NCI-H774 (cell line): ENCODE measurements at places on chromosomes 7 and 10.
A peak's percentile ranks its signal among the peaks of the same experiment; 100 is the strongest.

GRCh38 chr10:48627984-48628609, 23.2 kb upstream of the ARHGAP22 start:
- no peak for DNase-seq

GRCh38 chr7:6227294-6227846, 45.1 kb downstream of the CYTH3 start:
- DNase-seq = no peak

DNA sequence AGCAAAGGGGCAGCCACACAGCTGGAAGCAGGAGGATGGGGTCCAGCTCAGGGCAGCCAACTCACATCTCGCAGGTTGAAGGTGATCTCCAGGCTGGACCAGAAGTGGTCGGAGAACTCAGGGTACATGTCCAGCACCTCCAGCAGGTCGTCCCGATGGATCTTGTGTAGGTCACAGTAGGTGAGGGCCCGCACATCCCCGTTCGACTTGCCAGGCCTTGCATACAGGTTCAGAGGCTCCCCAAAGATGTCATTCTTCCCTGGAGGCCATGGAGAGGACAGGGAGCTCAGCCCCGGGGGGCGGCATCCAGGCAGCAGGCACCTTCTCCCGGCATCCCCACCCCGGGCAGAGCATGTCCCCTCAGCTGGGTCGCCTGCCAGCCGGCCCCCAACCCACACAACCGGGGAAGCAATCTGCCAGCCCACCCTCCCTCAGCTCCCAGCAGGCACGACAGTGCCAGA, 29.3 kb downstream of the KCNH2 start:
- DNase-seq = no peak

GRCh38 chr10:121409466-121410104, 188.7 kb downstream of the FGFR2 start:
- no peak for DNase-seq

DNA sequence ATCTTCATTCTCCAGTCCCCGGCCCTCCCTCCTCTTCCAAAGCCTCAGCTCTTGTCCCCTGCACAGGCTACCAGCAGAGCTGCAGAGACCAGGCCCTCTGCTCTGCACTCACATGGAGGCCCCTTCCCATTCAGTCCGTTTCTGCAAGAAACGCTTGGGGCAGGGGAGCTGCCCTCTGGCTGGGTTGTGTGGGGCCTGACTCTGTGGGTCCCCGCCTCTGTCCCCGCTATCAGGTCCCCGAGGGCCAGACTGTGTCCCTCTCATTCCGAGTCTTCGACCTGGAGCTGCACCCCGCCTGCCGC, 1.5 kb downstream of the PCOLCE start:
- no peak for DNase-seq

DNA sequence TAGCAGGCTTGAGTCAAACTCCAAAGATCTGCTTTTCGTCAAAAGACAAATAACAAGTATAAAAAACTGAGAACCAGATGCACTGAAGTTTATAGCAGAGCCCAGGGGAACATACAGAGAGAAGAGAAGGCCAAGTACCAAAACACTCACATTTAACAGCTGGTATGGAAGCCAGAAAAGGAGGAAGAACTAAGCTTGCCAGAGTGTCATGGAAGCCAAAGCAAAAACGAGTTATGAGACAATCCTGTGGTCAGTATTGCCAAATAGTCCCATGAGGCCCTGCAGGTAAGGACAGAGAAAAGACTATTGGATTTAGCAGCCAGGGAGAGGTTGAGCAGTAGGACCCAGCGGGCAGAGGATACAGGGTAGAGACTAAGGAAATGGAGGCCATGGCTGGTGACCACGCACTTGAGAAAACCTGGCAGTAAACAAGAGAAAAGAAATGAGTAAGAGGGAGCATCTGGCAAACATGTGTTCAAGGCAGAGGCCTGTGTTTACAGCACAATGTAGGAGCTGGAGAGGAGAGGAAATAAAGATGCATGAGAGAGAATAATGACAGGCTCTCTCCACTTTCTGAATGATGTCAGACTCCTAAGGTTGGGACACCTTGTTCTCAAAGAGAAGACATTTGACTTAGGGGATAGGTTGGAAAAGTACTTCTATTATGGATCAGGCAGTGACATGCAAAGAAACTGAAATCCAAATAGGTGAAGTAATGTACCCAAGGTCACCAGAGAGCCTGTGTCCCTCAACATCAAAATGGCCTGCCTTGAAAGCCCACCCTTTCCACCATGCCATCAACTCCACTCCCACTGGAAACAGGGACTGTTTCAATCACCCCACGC, 9.1 kb downstream of the CREB3L2 start:
- DNase-seq = peak; percentile 38

DNA sequence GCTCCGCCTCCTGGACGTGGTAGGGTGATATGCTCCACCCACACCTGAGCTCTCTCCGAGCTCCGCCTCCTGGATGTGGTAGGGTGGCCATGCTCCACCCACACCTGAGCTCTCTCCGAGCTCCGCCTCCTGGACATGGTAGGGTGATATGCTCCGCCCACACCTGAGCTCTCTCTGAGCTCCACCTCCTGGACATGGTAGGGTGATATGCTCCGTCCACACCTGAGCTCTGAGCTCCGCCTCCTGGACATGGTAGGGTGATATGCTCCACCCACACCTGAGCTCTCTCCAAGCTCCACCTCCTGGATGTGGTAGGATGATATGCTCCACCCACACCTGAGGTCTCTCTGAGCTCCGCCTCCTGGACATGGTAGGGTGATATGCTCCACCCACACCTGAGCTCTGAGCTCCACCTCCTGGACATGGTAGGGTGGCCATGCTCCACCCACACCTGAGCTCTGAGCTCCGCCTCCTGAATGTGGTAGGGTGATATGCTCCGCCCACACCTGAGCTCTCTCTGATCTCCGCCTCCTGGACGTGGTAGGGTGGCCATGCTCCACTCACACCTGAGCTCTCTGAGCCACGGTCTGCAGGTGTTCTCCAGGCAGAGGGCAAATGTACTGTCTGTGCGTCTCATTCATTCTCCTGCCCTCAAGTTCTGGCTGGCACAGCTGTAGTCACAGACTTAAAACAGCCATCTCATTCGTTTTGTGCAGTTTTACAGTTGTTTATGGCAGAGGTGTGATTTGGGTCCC, 252.4 kb downstream of the DIP2C start:
- peak; percentile 32 for DNase-seq

DNA sequence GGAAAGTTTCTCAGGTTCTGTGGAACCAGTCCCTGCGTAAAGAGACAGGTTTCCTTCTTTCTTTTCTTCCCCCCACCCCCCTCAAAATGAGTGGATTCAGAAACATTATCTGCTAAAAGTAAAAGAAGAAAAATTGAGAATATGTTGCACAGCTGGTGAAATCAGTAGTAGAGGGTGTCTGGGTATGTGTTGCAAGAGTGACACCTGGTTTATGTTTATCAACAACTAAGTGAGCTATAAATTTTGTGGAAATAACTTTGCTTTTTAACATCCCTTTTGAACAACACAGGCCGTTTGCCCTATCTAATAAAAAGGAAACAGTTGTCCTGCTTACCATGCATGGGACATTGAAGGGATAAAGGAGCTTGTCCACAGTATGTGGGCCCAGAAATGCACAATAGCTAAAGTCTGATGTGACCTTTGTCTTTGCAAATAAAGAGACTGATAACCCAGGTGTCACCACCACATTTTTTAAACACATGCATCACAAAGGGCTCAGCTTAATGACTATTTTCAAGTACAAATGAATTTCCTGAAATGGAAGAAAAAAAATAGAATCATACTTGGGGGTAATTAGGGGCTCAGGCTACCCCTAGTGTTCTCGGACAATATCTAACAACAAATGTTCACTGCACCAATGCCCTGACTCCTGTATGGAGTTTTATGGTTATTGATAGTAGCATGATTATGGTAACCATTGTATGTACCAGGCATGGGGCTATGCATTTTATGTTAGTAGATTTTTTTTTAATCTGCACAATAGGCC, 221.7 kb upstream of the TCF7L2 start:
- no peak for DNase-seq

- DNase-seq = no peak
These were observed 70.9 kb downstream of the CCDC7 start for GRCh38 chr10:32516567-32517495.

- no peak for DNase-seq
These were observed 38.5 kb downstream of the GHRHR start for GRCh38 chr7:31002256-31002655.

- no peak for DNase-seq
These were observed 10.1 kb upstream of the ADAP1 start for GRCh38 chr7:964401-965231.

GRCh38 chr10:60427709-60428386, 38.2 kb upstream of the ANK3 start:
- DNase-seq = no peak

- DNase-seq = no peak
These were observed 73.4 kb upstream of the CTBP2 start for GRCh38 chr10:125233726-125234125.

DNA sequence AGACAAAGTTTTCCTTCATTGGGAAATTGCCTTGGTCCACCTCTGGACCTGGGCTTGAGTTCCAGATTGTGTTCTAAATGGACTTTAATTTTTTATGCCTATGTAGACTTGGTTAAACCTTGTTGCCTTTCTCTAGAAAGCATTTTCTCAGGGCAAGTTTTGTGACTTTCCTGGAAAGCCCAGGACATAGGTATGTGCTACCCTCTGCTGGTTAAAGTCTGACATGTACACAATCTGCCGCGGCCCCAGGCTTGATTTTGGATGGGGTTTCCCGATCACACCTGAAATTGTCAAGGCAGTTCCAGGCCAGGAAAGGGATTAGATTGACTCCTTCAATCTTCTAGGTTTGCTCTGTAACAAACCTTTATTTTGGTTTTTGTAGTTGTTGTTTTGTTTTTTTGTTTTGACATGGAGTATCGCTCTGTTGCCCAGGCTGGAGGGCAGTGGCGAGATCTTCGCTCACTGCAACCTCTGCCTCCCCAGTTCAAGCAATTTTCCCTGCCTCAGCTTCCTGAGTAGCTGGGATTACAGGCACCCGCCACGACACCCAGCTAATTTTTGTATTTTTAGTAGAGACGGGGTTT, 14.1 kb upstream of the AKR1B10 start:
- no peak for DNase-seq

- DNase-seq = no peak
These were observed 9.1 kb downstream of the C10orf62 start for GRCh38 chr10:97598407-97599271.

GRCh38 chr7:155212301-155213015, 85.2 kb upstream of the INSIG1 start:
- DNase-seq = no peak

DNA sequence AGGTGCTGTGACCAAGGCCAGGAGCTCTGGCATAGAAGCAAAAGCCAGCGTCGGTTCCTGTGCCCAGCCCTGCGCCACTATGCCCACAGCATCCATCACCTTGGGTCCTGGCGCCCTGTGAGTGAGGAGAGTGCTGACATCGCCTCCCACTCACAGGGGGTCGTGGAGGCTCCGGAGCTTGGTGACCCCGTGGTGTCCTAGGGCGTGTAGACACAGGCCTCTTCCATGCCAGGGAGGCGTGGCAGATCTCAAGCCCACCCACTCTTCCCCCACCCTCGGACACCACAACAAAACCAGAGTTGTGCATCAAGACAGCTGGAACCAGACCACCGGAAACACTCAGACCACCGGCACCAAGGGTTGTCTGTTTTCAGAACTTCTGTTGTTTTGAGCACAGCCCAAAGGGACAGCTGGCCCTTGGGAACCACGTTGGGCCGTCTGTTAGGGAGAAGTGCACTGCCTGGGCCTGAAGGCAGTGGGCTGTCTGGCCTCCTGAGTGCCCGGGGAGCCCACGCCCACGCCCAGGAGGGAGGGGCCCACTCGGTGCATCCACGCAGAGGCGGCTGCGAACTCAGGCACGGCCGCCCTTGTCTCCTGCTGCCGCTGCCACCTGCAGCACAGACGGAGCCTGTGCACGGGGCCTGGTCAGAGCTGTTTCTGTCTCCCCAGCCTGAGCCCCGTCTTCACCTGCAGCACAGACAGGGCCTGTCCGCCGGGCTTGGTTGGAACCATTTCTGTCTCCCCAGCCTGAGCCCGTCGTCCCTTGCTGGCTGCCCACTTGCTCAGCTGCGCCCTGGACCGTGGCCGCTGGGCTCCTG, 106.3 kb downstream of the INPP5A start:
- DNase-seq = no peak

GRCh38 chr10:131144711-131145375, 166.7 kb downstream of the TCERG1L start:
- no peak for DNase-seq

GRCh38 chr7:103343758-103344452, 662 bp downstream of the DNAJC2 start:
- peak; percentile 4 for DNase-seq

DNA sequence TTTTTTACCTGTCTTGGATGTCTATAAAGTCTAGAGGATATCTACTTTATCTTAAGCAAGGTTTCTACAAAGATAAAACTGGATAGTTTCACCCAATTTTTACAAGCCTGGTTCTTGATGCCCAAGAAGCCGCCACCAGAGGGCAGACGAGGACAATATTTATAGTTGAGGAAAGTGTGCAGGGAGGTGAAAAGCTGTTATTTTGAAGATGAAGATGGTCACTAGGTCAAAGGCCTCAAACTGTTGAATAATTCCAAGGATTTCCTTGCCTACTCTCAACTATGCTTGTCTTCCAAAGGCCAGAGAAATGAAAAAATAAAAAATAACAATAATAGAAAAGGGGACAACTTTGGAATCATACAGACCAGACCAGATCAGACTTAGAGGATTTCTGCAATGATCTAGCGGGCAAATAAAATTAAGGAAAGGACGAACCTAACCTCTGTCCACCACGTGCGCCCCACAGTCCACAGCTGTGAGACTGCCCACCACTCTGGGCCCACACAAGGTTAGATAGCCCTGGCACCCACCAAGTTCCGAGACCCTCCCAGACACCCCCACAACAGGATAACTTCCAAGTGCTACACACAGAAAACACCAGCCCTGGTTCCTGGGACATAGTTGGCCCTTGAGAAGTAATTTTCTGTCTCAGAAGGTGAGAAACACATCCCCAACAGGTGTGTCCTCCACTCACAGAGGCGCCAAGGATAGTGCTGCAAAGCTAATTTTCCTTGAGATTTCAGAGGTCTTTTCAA, 2.8 kb downstream of the PKD1L1 start:
- peak; percentile 43 for DNase-seq

DNA sequence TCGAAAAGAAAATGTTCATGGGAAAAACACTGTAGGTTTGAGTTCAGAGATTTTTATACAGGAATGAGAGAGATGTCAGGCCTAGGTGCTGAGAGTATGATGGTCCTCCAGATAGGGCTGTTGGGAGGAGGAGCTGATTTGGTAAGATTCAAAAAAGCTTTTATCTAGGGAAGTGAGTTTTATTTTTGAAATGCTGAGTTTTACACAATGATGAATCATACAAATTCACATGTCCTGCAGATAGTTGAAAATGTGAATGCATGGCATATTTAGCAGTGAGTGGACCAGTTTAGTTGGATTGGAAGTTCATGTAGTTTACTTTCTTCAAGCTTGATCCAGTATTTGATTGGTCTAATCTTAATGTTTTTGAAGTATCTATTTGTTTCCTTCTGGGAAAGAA, 154.8 kb downstream of the LRRC4 start:
- no peak for DNase-seq

- no peak for DNase-seq
These were observed 444.0 kb upstream of the MGMT start for GRCh38 chr10:129023082-129023481.

- no peak for DNase-seq
These were observed 16.7 kb upstream of the MGAM2 start for GRCh38 chr7:142094861-142095260.

GRCh38 chr7:37536706-37537105, 88.0 kb upstream of the ELMO1 start:
- no peak for DNase-seq

GRCh38 chr7:77276120-77276519, 76.5 kb upstream of the FGL2 start:
- no peak for DNase-seq

- DNase-seq = no peak
These were observed 196.3 kb downstream of the DNAJC1 start for GRCh38 chr10:21807180-21807579.
